ENCODE measurements at places on chromosomes 5 and 9.

GRCh38 chr9:121746411-121746810 lies 95.0 kb downstream of the DAB2IP start:
- no peak for DNase-seq

- DNase-seq, result no peak
Measured at GRCh38 chr5:94422812-94423211, 195.6 kb downstream of the KIAA0825 start.

DNA sequence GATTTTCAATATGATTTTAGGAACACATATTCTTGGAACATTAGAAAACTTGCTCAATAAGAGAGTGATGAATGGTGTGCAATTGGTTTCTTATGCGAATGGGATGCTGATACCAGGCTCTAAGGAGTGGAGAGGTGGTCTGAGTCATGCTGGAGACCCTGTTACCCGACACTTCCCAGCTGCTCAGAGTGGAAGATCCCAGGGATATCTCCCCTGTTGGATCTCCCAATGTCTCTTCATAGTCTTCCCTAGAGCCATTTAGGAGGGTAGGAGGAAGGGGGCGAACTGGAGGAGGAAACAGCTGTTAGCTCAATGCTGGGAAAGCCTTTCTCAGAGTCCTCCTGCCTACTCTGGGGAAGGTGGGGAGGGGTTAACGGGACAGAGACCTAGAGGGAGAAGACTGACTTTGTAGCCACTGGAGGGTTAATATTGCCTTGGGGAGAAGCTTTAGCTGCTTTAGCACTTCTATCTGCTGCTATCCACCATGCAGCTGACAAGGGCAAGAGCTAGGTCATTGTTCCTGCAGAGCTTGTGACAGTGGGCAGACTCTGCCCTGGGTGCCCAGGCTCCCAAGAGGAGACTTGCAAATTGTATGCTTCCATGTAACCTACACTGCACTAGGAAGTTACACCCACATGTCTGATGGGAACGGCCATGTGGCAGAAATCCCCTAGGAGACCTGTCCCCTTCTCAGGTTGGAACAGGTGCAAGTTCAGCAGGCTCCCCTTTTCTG lies 301.0 kb downstream of the GADD45G start:
- no peak for DNase-seq

GRCh38 chr9:111297066-111297824 lies 32.8 kb downstream of the OR2K2 start:
- no peak for DNase-seq

DNA sequence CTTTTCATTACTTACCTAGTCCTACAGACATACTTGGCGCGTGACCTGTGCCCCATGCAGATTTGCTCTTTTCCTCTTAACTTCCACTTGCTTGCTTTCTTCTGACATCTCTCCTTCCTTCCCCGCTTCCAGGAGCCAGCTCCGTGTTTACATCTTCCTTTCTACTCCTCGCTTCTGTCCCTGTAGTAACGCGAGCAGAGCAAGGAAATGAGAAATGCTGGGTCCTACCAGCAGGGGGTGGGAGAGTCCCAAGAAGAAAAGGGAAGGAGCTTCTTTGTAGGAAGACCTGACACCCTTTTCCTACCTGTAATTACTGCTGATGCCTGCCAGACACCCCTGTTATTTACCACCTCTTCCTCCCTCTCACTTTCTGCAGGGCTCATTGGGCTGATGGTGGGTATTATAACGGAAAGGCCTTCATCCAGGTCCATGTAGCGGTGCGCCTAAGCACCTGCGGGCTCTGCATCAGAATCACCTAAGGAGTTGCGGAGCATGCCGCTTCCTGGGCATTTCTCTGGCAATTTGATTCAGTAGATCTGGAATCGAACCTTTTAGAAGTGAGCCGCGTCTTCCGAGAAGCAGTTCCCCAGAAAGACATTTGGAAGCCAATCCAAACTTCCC lies 1260.8 kb upstream of the WWC1 start:
- DNase-seq, result no peak

DNA sequence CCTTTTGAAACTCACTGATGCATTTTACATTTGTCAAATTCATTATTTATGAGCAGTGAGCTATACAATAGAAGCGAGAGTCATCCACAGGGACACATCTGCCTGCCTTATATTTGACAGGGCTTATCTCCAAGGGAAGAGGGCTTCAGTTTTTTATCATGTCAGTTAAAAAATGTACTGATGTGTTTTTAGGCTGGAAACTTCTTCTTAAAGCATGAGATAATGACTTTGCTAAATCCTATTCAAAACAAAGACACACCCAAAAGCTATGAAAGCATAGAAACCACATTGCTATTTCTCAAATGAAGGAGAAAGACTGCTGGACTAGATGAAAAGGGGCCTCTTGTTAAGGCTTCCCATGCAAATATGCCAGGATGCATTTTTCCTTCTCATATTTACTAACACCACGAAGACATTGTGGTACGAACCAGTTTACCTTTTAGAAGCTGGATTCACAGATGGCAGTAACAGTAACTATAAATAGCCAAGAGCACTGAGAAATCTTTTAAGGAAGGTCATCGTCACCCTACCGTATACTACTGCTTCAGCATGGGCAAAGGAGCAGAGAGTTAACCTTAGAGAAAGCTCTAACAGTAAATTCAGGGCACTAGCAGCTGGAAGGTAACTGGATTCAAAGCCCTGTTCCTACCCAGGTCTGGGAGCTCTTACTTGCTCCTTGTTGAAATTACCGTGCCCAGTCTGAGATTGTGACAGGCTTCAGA lies 86.3 kb upstream of the IFNK start:
- no peak for DNase-seq

DNA sequence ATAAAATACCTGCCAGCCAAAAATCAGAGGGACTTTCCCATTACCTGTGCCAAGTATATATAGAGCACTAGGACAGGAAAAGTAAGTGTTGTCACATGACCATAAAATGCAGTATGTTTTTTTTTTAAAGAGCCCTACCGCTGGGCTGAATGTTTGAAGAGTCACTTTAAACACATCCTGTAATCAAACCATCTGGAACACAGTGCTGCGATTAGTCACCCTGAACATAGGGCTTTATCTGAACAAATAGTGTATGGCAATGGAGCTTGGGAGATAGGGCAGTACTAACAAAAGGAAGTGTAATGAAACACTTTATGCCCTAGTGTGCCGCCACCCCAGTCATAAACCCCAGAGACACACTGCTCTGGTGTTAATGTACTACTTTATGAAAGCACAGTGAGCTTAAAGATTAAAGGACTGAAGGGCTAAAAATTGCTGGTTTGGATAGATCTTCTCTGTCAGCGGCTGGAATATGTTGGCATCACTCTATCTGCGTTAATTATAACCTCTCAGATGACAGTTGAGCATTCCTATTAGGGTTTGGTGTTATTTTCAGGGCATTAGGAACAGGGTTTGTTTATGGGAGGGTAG lies 90.4 kb downstream of the ZNF608 start:
- peak; percentile 45 for DNase-seq

GRCh38 chr5:157294407-157295091 lies 28.6 kb downstream of the CYFIP2 start:
- DNase-seq, result no peak

Measured in right kidney (tissue), 9 donors.